ENCODE measurements at places on chromosomes 3 and 15.

- H3K27ac ChIP-seq, result peak overlapping the region; percentile 11
- no peaks in the 10 kb centered on the region for H3K27me3 ChIP-seq
- DNase-seq, result no peak
- H3K4me1 ChIP-seq, result peaks cover 13% of the 10 kb centered on the region
- peaks cover 35% of the 10 kb centered on the region for H3K36me3 ChIP-seq
Observed at GRCh38 chr3:47301456-47301855, 18.7 kb downstream of the KLHL18 start.

DNA sequence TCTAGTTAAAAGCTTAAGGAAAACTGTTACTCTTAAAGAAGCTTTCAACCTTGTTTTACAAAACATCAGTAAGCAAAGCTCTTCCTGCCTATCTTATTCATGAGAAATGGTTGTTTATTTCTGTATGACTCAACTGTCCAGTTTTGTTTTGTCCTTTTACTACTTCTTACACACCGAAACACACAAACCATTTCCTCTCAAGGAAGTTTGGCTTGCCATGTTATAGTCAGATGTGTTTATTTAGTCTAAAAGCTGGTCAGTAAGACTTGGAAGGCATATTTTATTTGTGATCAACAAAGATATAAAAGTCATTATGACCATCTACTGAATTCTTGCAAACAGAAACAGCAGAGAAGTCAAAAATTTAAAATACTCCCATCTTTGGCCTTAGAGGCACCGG is 53.2 kb upstream of the RBSN start:
- no peak for DNase-seq
- H3K36me3 ChIP-seq, result no peaks in the 10 kb centered on the region
- H3K27ac ChIP-seq, result no peak overlapping the region
- no peak overlapping the region for H3K4me3 ChIP-seq
- H3K27me3 ChIP-seq, result peaks cover 54% of the 10 kb centered on the region

GRCh38 chr15:41024885-41025284 is 71.6 kb downstream of the CHAC1 start:
- H3K4me1 ChIP-seq, result no peaks in the 10 kb centered on the region
- H3K27me3 ChIP-seq, result no peaks in the 10 kb centered on the region
- no peak overlapping the region for H3K27ac ChIP-seq
- no peak overlapping the region for H3K4me3 ChIP-seq

GRCh38 chr15:86879250-86880229 is 799.9 kb downstream of the AGBL1 start:
- H3K27me3 ChIP-seq, result no peaks in the 10 kb centered on the region
- H3K36me3 ChIP-seq, result no peaks in the 10 kb centered on the region
- no peak for DNase-seq
- H3K4me3 ChIP-seq, result no peak overlapping the region
- no peak overlapping the region for H3K27ac ChIP-seq

- DNase-seq, result no peak
- peaks cover 8% of the 10 kb centered on the region for H3K27me3 ChIP-seq
- no peak overlapping the region for H3K27ac ChIP-seq
- H3K4me3 ChIP-seq, result no peak overlapping the region
- H3K36me3 ChIP-seq, result no peaks in the 10 kb centered on the region
- no peaks in the 10 kb centered on the region for H3K4me1 ChIP-seq
Observed at GRCh38 chr3:197417911-197418618, 119.7 kb upstream of the DLG1 start.

- no peaks in the 10 kb centered on the region for H3K27me3 ChIP-seq
- no peak overlapping the region for H3K4me3 ChIP-seq
- no peak overlapping the region for H3K27ac ChIP-seq
- H3K36me3 ChIP-seq, result no peaks in the 10 kb centered on the region
Observed at GRCh38 chr3:79178471-79179180, 589.2 kb downstream of the ROBO1 start.

DNA sequence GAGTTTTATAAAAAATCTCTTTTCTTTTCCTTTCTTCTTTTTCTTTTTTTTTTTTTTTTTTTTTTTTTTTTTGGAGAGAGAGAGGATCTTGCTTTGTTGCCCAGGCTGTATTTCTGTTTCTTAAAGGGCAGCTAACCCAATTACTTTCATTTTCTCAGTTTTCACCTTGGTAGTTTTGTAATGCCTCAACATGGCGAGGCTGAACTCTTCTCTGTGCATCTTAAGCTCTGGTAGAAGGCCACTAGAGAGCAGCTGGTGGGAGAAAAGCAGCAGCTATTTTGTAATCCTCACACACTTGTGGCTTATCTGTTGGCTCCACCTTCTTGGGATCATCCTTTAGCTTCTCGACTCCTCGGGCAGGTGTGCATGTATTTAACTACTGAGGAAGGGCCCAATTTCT is 152.2 kb upstream of the MEIS2 start:
- no peaks in the 10 kb centered on the region for H3K27me3 ChIP-seq
- H3K27ac ChIP-seq, result no peak overlapping the region
- DNase-seq, result no peak
- no peaks in the 10 kb centered on the region for H3K36me3 ChIP-seq
- H3K4me1 ChIP-seq, result no peaks in the 10 kb centered on the region

DNA sequence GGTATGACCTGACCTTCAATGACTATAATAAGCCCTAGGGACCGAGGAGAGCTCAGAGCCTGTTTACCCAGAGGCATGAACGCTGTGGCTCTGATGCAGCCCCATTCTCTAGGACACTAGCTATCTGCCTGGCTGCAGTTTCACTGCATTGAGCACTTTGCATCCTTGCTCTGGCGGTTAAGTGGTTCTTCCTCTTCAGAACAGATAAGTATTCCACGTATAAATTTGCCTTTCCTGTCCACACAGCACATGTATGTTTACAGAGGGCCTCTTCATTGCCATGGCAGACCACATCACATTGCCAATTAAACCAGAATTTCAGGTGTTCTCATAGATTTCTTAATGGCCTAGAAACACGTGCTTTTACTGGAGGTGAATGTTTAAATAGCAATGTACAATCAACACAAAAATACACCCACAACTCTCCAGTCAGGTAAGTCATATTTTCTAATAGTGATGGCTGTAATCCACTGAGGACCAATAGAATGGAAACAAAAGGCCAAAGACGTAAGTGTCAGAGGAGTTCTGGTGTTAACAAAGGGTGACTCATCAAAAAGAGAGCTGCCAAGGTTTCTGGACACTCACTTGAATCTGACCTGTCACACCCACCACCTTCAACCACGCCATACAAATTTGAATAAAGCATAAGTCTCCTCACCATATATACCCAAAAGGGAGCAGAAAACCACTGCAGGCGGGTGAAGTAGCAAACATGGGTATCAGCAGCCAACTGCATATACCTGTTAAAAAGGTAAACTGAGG is 553.4 kb downstream of the OCA2 start:
- H3K27ac ChIP-seq, result no peak overlapping the region
- no peaks in the 10 kb centered on the region for H3K4me1 ChIP-seq
- no peak for DNase-seq
- H3K36me3 ChIP-seq, result peaks cover 1% of the 10 kb centered on the region
- H3K4me3 ChIP-seq, result no peak overlapping the region
- no peaks in the 10 kb centered on the region for H3K27me3 ChIP-seq

- H3K27ac ChIP-seq, result peak overlapping the region; percentile 91
- H3K36me3 ChIP-seq, result peaks cover 64% of the 10 kb centered on the region
- H3K4me3 ChIP-seq, result peak overlapping the region; percentile 71
- peaks cover 54% of the 10 kb centered on the region for H3K4me1 ChIP-seq
- no peaks in the 10 kb centered on the region for H3K27me3 ChIP-seq
Observed at GRCh38 chr15:85707519-85708338, 87.0 kb downstream of the KLHL25 start.

DNA sequence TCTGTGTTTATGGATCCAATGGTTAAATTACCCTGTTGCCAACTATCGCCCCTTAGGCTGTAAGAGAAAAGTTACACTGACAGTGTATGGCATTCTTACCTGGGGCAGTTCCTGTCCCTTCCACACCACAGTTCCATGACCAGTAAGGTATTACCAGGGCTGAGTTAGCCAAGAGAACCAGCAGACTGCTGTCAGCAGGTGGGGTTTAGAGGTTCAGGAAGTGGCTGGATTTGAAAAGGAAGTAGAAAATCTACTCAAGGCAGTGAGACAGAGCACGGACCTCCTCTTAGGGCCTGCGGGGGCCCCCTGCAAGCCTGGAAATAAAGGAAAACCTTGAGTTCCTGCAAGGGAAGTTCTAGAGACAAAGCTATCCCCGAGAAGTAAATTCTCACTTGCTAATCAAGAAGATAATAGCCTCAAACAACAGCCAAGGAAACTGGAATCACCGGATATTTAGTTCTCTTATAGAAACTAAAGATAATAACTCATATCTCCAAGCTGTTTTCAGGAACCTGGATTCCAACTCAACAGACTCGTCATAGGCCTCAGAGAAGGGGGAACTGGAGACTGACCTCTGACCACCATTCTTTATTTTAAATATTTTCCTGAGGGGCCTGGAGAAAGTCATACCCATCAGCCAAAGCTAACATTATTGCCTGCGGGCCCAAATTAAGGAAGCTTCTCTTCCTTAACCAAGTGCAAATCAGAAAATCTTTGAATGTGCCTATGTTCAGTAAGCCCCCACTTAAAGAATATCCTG is 161.7 kb downstream of the ANXA2 start:
- peaks cover 10% of the 10 kb centered on the region for H3K4me1 ChIP-seq
- peaks cover 24% of the 10 kb centered on the region for H3K27me3 ChIP-seq
- no peak overlapping the region for H3K4me3 ChIP-seq
- no peak for DNase-seq

DNA sequence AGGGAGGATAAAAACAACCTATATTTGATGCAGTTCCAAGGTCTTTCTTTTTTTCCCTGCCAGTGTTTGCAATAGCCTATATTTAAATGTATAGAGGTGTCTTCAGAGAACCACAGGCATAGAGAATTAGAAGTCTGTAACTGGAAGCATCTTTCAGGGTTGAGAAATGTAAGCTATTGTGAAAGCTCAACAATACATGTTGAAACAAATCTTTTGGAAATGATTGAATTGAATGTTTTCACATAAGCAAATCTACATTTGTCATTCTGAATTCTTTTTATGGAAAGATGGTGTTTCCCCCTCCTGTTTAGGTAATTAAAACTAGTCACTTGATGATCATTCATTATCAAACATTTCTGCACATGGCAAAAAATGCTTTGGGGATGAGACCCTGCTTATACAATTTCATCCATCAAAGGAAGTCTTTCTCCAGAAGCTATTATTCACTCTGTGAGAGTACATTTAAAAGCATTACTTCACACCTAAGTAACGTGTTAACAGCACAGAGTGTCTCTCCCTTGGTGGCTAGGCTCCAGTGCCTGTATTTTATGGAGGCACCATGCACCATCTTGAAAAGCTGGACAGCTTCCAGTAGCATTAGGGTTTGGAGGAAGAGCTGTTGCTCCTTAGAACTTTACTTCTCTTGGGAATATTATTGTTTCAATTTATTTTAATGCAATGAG is 406.2 kb downstream of the LSAMP start:
- no peak overlapping the region for H3K4me3 ChIP-seq
- no peaks in the 10 kb centered on the region for H3K4me1 ChIP-seq
- H3K27me3 ChIP-seq, result no peaks in the 10 kb centered on the region
- H3K27ac ChIP-seq, result no peak overlapping the region
- no peak for DNase-seq

DNA sequence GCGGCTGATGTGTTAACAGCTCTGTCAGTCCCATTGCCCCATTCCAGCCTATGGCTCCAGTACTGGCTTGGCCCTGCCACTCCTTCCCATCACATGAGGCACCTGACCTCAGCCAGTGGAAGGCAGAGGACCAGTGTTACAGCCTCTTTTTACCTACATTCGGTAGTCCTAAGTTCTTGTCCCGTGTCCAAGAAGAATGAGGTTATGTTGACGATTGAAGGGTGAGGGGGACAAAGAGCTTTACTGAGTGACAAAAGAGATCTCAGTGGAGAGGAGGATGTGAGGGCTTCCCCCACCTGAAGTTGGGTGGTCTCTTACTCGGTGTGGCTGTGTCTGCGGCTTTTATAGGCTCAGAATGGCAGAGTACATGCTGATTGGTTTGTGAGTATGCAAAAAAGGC is 7.3 kb upstream of the MPI start:
- peaks cover 20% of the 10 kb centered on the region for H3K4me1 ChIP-seq
- H3K27ac ChIP-seq, result no peak overlapping the region
- no peak for DNase-seq
- H3K4me3 ChIP-seq, result no peak overlapping the region
